ENCODE measurements at places on chromosomes 7 and 10.

- DNase-seq = no peak
These were observed 7.0 kb upstream of the EVX1 start for GRCh38 chr7:27235387-27236311.

DNA sequence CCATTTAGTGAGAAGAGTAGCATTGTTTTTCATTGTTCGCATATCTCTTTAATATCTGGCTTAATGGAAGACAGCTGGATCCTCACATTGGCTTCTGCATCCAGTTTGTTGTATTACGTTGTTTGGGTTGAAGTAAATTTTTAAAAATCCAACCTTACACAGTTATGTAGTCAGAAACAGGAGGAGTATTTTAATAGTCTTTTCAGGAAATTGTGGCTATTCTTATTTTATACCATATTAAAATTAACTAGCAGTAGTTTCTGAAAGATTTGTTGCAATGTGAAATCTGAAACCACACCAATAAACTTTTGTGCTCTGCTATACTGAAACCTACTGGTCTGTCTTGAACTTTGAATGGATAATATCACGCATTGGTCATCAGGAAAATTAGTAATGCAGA lies 27.9 kb downstream of the MYPN start:
- DNase-seq = no peak

GRCh38 chr7:128961030-128961659 lies 23.4 kb downstream of the IRF5 start:
- no peak for DNase-seq

DNA sequence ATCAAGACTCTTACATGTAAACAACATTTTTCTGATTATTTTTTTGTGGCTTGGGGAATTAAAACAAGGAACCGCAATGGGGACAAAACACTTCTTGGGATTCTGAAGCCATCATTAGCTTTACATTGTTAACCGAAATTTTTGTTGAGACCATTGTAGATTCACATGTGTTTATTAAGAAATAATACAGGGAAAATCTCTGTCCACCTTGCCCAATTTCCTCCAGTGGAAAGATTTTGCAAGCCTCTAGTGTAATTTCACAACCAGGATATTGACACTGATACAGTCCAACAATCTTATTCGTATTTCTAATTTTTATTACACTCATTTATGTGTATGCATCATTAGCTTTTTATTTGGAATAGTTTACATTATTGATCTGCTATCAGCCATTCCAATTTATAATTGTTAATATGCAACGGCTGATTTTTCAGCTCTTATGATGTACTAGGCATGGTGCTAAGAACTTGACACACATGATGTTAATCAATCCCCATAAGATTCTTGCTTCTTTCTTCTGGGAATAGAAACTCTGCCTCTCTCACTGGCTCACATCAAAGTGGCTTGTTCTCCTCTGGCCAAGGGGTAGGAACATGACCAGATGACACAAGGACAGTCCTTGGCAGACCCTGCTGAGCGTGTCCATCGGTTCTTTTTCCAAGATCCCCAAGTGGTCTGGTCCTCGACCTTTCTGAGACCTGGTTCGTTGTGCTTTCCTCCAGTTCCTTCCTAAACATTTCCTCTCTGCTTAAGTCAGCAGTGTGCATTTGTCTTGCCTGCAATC lies 137.6 kb downstream of the ADAM12 start:
- no peak for DNase-seq

DNA sequence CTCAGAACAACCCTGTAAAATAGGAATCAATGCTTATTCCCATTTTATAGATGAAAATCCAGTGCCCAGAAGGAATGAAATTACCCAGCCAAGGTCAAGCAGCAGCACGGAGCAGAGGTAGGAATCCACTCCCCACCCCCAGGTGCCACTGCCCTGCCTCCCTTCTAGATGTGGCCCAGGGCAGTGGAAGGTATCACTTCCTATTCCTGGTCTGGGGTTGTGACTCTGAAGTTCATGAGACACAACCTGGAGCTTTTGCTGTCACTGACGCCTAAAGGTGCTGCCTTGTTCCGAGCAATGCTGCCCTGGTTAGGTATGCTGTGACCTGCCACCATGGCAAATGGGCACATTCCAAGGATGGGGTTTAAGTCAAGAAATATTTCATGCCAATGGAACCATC lies 53.6 kb downstream of the PIK3AP1 start:
- no peak for DNase-seq

DNA sequence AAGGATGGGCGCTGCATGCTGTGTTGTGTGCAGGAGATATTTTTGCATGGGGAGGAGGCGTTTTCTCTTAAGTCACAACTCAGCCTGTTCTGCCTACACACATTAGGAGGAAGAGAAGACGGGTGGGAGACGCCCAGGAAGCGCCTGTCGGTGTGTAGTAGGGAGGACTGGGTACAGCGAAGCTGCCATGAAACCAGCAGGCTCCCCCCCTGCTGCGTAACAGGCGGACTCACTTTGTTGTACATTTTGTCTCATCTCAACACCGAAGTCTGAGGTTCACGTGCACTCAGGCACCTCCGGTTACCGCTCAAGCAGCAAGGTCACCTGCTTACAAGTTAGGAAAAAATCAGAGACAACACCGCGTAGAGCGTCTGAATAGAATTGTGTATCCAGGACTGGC lies 56.3 kb downstream of the CRTAC1 start:
- no peak for DNase-seq

GRCh38 chr10:80427541-80427940 lies 19.2 kb downstream of the PRXL2A start:
- no peak for DNase-seq

DNA sequence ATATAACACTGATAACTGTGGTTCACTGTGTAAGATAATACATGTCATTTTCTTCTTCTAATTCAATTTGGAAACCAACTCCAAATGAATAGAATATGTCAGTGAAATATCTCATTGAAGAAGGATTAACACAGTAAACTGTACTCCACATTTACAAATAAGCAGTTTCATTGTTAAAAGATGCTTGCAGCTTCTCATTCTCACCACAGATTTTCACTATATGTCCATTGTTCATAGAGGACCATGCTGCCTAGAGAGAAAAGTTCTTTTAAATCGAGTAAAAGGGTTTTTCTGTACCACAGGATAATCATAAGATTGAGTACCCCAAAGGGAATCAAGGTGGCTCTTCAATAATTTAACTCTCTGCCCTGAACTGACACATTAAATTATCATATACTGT lies 165.5 kb downstream of the LRRN3 start:
- DNase-seq = no peak

- DNase-seq = no peak
These were observed 23.9 kb downstream of the SLC13A4 start for GRCh38 chr7:135704074-135704473.

DNA sequence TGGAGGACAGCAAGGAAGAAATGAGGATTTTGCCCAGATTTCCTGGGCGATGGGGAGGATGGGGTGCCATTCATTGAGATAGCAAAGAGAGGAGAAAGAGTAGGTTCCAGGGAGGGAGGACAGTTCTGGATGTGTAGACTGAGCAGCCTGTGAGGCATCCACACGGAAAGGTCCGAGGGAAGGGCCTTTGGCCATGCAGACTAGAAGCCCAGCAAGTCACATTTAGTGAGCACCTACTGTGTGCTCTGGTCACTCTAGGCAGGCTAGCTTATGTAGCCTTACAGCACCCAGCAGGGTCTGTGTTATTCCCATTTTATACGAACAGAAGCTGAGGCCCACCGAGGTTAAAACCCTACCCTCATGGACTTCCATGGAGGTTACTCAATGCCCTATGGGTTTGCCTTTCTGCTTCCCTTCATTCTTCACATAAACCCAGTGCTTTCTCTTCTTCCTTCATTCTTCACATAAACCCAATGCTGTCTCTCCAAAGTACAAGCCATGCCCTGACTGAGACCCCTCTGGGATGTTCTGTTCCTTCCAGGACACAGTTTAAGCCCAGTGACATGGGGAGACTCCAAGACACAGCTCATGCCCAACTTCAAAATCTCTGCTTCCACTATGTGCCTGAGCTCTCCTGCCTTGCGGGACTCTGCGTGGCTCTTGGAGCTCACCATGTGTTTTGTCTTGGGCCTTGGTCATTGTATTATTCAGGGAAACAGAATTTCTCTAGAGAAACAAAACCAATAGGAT lies 13.7 kb downstream of the IL2RA start:
- no peak for DNase-seq

DNA sequence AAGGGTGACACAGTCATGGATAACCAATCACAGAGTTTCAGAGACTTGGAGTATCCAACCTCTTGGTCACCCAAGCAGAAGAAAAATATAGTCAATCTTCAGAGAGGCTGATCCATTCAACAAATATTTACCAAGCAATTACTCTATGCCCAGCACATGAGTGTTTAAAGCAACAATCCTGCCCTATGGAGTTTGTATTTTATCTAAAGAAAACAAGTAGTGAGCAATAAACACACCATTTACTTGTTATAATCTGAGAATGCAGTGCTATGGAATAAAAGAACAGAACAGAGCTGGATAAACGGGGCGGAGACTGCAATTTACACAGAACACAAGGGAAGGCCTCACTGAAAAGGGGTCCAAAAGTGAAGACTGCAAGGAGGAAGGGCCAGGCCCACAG lies 63.8 kb downstream of the GRB10 start:
- DNase-seq = no peak

DNA sequence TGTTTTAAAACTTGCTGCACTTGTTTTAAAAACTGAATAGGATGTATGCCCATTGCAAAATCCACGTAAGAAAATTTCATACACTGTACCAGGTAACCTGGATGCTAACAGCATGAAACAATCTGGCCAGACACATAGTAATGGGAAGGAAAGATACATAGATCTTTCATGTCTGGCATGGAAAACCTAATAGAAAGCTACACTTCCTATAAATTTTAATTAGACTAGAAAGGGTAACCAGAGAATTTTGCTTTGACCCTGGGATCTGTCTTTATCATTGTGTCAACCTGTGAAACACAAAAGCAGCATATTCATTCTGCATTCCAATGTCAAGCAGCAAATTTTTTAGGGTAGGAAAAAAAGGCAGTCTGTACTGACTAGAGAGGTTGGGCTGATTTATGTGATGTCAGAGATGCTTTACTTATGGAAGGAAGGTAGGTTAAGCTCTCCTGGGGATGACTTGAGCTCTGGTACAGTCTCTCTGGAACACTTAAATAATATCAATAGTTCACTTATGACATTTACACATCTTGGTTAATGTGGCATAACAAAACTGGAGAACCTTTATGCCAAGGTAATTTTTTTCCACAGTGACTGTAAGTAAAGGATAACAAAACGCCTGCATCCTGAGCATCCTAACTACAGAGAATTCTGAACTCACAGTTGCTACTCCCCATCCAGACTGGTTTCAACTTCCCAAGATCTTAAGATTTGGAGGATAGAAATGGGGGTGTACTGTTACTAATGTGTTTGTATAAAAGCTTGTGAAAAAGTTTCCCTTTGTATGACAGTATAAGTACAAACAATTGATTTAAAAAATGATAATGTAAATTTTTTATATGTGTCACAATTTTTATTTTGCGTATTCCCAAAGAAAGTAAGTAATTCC lies 44.7 kb downstream of the DOCK4 start:
- no peak for DNase-seq

DNA sequence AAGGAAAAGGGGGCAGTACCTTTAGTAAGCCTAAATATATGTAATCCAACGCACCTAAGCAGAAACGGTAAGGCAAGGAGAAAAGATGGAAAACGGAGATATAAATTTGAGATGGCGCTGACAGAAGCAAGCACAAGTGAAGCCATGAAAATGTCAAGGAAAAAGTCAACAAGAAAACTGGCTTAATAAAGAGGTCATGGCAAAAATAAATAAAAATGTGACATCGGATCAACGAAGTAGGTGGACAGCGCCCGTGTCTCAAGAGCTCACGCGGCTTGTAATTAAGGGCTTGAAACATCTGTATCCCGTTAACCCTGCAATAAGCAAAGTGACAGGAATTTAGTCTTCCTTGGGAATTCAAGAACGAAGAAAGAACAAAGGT lies 611 bp downstream of the NDUFA5 start:
- DNase-seq = no peak

DNA sequence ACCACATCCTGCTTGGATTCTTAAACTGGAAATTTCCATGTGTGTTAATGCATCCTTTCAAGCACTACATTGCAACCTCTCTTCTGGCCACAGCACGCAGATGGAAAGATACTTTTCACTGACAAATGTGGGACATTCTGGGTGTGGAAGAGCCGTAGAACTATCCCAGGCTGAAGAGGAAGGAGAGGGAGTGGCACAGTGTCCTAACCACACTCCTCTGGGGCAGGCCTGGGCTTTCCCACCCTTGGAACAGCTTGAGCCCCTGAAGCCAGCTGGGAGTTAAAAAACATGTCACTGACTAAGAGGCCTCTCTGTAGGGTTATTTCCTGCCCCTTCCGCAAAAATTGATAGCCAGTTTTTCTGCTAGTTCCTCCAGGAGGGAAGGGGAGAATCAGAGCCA lies 34.0 kb upstream of the DNMBP start:
- DNase-seq = no peak

- no peak for DNase-seq
These were observed 9.7 kb upstream of the XPNPEP1 start for GRCh38 chr10:109932968-109933367.

DNA sequence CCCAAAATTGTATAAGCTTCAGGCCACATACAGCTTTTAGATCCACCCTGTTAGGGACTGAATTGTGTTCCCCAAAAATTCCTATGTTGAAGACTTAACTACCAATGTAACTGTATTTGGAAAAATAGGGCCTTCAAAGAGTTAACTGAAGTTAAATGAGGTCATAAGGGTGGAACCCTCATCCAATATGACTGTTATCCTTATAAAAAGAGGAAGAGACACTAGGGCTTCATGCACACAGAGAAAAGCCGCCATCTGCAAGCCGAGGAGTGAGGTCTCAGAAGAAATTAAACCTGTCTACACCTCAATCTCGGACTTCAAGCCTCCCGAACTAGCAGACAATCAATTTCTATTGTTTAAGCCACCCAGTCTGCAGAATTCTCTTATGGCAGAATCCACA lies 317.9 kb upstream of the NFE2L3 start:
- DNase-seq = no peak

DNA sequence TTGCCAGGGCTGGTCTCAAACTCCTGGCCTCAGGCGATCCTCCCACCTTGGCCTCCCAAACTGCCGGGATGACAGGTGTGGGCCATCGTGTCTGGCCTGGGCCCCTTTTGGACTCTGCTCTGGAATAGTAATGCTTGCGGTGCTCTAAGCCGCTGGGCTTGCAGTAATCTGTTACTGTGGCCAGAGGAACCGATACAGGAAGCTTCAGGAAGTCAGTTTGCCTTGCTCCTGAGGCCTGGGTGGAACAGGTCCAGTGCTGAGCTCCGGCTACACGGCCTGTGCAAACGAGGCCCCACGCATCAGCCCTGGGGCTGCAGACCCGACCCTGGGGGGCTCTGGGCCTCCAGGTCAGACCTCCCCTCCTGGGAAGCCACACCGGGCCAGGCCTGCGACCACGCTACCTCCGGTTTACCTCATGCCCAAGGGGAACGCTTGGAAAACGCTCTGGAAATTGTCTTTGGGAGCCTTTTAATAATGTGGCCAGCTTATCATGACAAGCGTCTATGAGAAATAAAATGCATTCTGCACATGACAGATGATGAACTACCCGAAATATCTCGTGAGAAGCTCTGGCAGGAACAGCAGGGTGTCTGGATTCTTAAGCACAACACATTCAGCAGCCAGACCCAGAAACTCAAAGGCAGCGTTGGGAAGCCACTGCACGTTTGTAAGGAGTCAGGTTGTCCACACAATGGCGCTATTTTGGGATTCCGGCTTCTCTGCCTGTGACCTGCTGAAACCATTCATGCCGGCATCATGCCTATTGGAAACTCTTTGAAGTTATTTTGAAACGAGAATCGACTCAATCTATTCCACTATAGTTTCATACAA lies 10.1 kb upstream of the ADAP1 start:
- DNase-seq = no peak

GRCh38 chr7:132112657-132113056 lies 463.6 kb downstream of the PLXNA4 start:
- DNase-seq = no peak
